AG09309 (cell line): ENCODE measurements at places on chromosomes 2 and 18.

GRCh38 chr2:10303181-10303693 lies 533 bp downstream of the HPCAL1 start:
- DNase-seq, result no peak

DNA sequence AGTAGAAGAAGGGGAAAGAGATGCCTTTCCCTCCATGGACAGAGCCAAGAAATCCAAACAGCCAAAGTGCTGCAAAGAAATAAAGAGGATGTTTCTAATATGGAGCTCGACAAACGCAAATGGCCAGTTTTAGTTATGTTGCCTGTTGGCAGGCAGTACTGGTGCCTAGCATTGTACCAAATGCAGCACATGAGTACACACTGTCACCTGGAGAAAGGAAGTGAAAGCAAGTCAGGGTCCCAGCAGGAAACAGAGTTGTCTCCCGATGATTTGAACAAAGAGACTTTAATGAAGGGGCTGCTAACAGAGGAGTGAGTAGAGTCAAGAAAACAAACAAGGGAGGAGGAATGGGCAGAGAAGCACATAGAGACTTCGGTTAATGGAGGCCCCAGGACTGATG lies 623.0 kb downstream of the BCL11A start:
- no peak for DNase-seq

GRCh38 chr18:41324934-41325333 lies 630.1 kb upstream of the PIK3C3 start:
- no peak for DNase-seq

- DNase-seq, result no peak
Observed at GRCh38 chr18:23057096-23057495, 78.2 kb upstream of the CABLES1 start.

GRCh38 chr2:16629044-16629443 lies 36.6 kb downstream of the CYRIA start:
- DNase-seq, result no peak

DNA sequence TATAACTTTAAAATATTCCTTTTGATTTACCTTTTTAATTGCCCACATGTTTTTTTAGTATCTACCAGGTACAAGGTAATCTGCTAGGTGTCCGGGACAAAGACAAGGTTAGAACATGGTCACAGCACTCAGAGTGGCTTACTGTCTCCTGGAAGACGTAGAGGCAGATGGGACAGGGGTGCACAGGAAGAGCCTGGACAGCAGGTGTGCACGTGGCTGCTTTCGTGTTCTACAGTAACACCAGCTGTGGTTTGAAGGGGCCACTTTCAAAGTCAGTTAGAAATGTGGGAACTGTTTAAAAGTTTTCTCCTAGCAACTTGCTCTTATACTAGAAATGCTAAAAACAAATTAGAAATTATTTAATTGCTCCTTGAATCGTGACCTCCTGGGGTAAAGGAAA lies 102.9 kb upstream of the ALPP start:
- DNase-seq, result no peak

DNA sequence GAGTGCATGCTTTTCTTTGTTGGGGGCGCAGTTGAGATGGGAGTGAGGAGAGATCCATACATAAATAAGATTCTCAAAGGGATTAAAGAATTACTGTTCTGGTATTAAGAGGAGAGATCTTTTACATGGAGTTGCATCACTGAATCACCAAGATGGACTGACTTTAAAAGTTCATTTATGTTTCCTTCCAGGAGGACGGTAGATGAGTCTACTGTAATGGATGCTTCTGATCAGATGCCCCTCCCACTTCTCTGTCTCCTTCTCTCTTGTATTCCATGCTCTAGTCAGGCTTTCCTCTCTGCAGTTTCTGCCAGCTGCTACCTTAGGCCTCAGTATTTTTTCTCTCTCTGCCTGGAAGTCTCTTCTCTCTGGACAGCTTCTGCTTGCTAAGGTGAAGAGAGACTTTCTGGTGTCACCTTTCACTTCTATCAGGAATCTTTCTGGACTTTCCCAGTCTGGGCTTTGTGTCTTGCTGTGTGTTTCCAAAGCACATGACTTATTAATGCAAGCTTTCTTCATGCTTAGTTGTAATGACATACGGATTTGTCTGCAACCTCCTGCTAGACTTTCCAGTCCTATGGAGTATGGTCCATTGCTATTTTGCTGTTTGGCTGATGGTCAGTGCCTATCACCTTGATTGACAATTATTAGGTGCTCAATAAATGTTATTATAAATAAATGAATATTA lies 23.6 kb downstream of the FAM171B start:
- DNase-seq, result no peak

GRCh38 chr2:240298117-240298790 lies 137.2 kb upstream of the GPC1 start:
- no peak for DNase-seq

- DNase-seq, result no peak
Observed at GRCh38 chr18:25340762-25341161, 11.2 kb downstream of the ZNF521 start.

DNA sequence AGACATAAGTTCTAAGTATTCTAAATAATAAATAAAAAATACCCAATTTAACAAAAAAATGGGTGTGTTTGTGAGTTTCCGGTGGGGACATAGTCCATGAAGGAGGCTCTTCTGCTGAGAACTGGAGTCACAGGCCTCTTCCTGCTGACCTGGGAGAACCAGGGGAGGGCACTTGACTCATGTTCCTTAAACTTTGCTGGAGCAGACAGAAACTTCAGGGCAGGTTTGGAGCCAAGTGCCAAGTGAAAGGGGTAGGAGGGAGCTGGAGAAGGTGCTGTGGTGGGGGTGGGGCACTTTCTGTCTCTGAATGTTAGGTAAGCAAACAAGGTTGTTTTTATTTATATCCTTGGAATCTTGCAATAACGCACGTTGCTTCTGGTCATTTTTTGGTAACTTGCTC lies 78.8 kb upstream of the TTN start:
- DNase-seq, result no peak

GRCh38 chr2:98180456-98180855 lies 93.5 kb downstream of the VWA3B start:
- no peak for DNase-seq

DNA sequence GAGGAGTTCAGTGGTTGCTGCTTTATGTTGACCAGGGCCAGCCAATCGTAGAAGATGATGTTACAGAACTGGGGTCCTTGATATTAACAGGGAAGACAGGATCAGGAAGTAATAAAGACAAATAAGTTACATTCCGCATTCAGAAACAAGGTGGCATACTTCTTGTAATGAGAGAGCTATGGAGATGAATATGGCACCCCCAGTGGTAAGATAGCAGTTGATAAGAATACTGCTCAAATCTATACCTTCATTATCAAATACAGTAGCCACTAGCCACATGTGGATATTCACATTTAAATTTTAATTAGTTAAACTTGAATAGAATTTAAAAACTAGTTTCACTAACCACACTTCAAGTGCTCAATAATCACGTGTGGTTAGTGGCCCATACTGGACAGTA lies 290.4 kb upstream of the RBMS1 start:
- no peak for DNase-seq

DNA sequence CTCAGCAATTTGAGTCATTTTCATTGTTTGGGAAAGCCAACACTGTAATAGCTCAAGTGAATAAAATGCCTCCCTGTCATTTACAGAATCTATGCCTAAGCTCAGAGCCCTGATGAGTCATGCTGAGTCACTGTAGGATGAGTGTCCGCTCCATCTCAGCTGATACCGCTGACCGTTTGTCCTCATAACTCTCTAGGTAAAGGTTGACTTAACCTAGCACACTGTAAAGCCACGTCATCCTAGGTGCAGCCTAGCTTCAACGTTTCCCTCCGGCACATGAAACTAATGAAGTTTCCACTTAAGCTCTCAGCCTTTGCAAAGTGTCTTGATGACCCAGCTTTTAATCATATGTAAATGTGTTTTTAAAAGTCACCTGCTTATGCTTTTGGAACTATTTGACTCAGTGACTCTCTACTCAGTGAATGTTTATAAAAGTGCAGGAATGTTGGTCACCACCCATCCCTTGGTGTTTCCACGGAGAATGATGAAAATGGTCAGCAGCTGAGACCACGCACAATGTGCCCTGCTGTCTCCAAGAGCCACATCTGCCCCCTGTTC lies 154.0 kb downstream of the PMAIP1 start:
- peak; percentile 72 for DNase-seq

GRCh38 chr2:205868773-205869333 lies 186.6 kb downstream of the NRP2 start:
- DNase-seq, result no peak

- DNase-seq, result no peak
Observed at GRCh38 chr2:195662138-195662537, 5.1 kb downstream of the SLC39A10 start.

GRCh38 chr2:68811364-68811763 lies 59.8 kb downstream of the BMP10 start:
- no peak for DNase-seq

- DNase-seq, result no peak
Observed at GRCh38 chr2:68465081-68465916, 1.8 kb downstream of the FBXO48 start.

DNA sequence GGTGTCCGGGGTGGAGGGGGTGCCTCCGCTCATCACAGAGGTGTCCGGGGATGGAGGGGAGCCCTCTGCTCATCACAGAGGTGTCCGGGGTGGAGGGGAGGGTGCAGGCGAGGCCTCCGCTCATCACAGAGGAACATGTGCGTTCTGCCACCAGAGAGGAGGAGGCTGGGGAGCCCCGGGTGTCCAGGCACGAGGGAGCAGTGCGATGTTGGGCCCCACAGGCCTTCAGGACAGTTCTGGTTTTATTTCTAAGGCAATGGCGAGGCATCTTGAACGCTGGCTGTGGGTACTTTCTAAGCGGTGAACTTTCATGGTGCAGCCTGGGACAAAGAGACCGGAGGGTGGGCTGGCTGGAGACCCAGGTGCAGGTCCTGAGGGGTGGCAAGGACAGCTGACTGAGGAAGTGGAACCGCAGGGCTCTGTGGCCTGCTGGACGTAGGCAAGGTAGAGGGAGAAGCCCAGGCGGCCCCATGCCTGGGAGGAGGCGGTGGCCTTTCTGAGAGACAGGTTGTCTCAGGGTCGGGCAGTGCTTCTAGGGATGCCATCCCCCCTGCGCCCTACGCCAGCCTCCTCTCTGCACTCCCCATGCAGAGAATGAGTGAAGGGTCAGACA lies 196.6 kb upstream of the SALL3 start:
- DNase-seq, result no peak

DNA sequence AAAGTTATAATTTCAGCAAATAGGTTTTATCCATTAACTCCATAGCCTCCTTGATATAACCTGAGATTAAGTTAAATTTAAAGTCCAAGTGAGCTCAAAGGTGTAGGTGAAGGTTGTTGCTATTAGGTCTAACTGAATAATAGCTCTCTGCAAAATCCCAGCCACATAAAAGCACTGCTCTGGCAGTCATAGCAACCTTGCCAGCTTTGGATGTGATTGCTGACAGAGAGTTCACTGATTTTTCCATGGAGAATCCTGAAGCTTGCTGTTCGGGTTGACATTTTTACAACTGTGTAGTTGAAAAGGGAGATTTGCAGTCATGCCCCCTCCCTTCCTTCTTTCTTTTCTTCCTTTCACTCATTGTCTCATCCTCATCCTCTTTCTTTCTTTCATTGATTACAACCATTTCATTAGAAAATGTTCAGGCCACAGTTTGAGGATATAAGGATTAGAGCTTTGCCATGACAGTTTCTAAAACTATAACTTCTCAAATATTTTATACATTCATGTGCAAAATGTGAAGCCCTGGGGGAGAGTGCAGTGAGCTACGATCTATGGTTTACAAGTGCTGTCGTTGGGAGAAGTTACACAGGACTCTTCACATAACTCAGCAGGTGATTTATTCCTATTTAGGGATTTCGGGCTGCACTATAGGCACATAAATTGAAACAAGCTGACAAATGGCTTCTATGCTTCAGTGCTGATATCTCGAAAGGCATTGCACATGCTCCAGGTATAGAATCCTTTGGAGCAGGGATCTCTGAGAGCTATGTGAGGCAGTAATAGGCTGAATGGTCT lies 193.8 kb downstream of the LRRTM4 start:
- no peak for DNase-seq

- no peak for DNase-seq
Observed at GRCh38 chr2:217886720-217887309, 116.0 kb downstream of the TNS1 start.

DNA sequence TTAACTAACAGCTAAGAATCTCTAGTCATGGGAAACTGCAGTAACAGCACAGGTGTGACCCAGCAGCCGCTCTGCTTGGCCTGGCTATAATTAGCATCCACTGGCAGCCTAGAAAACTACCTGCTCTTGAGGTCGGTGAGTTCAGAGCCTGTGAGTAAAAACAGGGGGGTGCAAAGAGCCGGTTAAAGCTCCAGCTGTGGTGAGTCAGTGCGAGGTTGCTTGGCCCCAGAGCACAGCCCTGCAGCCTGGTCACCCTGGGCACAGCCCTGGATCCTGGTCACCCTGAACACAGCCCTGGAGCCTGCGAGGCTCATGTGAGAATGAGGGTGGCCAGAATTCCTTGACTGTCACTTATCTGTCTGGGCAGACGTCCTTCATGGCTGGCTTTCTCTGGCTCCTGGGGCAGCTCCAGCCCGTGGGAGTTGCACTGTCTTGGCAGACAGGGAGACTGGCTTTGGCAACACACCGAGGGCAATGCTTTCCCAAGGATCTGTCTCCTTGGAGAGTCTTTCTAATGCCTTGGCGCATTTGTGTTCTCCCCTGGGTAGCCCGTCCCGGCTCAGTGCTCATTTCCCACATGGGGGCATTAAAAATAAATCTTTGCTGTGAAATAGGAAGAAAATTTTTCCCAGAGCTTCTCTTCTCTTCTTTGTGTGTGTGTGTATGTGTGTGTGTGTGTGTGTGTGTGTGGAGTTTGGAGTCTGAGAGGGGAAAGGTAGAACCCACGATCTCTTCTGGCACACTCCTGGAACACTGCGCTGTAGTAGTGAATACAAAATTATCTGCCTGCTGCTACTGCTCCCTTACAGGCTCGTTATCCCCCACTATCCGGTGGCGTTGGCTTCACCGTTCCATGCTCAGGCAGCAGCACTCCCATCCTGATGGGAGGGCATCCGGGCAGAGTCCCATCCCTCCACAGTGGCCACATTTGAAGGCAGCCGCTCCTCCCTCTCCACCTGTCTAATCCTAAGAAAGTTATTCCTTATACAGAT lies 250.2 kb upstream of the MEX3C start:
- no peak for DNase-seq

DNA sequence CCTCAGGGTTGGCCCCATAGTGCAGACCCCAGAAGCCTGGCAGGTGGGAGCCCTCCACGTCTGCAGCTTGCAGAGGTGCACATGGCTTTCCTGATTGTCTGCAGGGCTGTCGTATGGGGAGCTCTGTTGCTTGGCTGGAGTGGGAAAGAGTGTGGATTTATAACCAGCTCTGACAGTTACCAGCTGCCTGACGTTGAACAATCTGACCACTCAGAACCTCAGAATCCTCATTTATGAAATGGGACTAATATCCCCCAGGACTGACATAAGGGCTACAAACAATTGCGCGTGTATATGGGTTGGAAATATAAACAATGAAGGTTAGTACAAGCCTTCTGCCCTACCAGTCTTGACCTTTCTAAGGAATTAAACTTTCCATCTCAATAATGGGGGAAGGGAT lies 13.9 kb upstream of the PXDN start:
- DNase-seq, result no peak
